ENCODE measurements at places on chromosomes 4 and X.

DNA sequence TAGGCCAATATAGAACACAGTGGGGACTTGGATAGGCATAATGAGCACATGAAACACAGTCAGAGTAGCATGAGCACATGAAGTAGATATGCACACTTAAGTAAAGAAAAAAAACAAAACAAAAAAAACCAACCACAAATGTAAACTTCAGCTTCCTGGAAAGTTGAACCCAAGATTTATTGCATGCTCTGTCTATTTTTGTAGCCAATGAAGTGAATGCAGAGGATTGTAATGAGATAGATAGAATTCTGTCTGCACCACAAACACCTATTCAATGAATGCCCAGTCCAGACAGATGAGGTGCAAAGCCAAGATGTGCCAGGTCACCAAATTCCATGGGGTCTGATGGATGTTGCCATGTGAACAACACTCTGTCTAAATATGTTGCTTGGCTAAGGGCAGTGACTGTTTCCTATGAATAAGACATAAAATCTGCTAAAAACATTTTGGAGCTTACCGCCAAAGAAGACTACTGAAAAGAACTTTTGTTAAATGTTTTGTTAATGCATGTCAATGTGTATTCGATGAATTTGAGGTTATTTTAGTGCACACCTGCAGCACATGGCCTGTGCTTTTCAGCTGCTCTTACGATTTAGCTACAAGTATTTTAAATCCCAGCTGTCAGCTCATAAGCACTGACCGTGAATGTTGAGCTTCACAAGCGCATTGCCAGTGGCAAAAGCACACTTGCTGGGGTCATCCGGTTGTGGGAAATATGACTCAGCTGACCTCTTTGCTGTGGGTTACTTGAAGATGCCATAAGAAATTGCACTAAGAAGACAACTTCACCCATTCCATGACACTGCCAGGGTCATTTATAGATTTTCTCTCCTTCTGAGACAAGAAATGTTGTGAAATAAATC, 374.8 kb upstream of the GNPDA2 start:
- no peak for DNase-seq

- DNase-seq = no peak
Observed at GRCh38 chr4:175385797-175386196, 426.3 kb downstream of the GPM6A start.

GRCh38 chr4:20809812-20810211, 109.6 kb downstream of the PACRGL start:
- DNase-seq = no peak

GRCh38 chr4:151690876-151691275, 69.9 kb downstream of the GATB start:
- no peak for DNase-seq

Data from anterior cingulate cortex (tissue), 58 donors.